ENCODE measurements at places on chromosomes 4 and X.

- no peak for DNase-seq
These were observed 132.2 kb upstream of the KIT start for GRCh38 chr4:54525602-54526001.

- no peak for DNase-seq
These were observed 27.9 kb upstream of the UGT2B4 start for GRCh38 chr4:69523385-69524132.

DNA sequence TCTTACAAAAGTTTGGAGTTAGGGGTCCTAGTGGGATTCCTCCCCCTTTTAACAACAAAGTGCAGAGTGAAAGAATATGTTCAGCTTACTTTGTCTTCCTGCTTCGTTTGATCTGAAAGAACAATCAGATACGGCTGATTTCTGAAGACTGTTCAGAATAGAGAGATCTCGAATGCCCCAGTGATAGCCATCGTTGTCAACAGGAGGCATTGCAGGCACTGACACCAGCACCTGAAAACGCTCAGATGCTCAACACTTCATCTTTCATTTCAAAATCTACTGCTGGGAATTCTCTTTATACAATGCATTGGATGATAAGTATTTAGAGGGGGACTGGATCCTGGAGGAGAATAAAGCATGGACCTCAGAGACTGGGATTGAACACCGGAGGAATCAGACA, 186.3 kb upstream of the TENM3 start:
- no peak for DNase-seq

GRCh38 chr4:3849140-3849539, 83.0 kb downstream of the ADRA2C start:
- DNase-seq, result no peak

DNA sequence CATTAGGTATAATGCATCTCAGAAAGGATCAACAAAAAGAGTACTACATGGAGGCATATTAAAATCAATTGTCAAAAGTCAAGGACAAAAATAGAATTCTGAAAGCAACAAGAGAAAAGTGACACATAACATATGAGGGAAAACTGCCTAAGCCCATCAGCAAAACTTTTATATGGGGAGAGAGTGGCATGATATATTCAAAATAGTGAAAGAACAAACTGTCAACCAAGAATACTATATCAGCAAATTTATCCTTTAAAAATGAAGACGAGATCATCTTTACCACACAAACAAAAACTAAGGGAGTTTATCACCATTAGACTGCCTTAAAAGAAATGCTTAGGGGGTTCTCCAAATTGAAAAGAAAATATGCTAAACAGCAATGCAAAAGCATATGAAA, 86.4 kb upstream of the CHRDL1 start:
- DNase-seq, result no peak

DNA sequence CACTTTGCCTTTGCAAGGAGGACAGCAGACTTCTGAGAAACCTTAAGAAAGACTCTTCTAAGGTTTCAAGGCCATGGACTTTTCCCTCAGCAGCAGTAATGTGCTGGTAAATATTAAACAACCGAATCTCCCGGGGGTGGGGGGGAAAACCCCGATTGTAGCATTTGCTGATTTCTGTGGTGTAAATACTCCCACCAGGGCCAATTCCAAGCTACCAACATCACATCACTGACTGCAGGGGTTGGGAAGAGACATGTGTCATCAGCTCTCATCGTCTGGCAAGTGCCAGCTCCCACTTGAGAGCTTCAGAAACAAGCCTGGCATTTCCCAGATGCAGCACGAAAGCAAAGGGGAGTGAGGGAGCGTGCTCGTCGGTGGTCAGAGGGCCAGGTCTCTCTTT, 101.2 kb downstream of the BCOR start:
- no peak for DNase-seq

- no peak for DNase-seq
These were observed 318.7 kb upstream of the TECRL start for GRCh38 chr4:64727960-64728359.

DNA sequence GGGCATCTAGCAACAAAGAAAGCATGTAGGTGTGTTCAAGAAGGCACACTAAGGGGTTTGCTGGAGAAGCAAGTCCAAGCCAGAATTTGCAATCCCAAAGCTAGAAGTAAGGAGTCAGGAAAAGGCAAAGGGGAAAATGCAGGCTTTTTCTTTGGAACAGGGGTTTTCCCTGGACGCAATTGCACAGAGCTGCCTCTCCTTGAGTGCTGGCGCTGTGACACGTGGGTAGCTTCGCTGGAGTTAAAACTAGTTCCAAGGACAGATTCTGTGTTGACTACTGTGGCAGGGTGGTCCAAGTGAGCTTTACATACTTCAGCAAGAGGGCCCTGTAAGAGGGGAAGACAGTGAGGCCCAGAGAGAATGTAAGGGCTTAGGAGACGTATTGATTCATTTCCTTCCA, 277.1 kb downstream of the ADGRA3 start:
- DNase-seq, result no peak

GRCh38 chr4:39763714-39764572, 66.0 kb downstream of the UBE2K start:
- no peak for DNase-seq

GRCh38 chr4:98706200-98706813, 47.9 kb upstream of the TSPAN5 start:
- no peak for DNase-seq

DNA sequence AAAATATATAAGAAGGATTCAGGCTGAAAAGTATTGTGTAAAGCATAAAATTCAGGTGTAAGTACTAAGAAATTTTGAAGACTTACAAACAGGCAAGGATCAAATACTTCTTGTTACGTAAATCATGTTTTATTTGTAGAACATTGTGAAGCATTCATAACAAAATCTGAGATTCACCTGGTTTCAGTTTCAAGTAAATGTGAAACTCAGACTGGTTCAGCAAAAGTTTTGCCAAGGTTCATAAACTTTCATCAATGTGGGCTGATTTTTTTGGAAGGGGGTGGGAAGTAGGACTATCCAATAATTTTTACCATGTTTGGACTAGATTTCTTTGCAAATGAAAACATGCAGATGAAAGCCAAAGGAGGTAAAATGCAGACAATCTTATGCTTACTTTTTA, 527.7 kb downstream of the ANKRD50 start:
- DNase-seq, result no peak

- no peak for DNase-seq
These were observed 33.9 kb downstream of the PCDH7 start for GRCh38 chr4:30754021-30754420.

- no peak for DNase-seq
These were observed 330.1 kb upstream of the HAND2 start for GRCh38 chr4:173860094-173860493.

DNA sequence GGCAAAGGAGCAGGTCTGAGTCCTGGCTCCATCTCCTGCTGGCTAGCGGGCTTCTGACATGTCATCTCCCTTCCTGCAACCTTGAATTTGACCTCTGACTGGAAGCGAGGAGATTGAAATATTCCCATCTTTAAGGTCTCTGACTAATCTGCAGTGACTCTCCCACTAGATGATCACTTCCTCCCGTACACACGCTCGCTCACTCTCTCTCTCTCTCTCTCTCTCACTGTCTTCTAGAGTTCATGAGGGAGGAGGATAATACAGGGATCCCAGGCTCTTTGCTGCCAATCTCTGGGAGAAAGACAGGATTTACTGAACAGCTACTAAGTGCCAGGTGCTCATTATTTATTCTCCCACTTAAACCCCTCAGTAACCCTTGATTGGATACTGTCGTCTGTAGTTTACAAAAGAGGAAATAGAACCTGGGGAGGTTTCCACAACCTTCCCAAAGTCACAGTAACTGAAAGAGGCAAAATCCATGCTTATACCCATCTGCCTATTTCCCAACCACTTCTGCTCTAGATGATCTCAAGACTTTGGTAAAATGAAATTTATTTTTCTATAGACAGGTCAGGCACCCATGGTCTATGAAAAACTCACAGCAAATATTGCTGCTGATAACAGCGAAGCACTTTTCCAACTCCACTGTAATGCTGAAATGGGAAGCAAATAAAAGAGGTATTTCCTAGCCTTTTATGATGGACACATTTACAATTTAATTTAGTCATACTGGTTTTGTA, 193.5 kb upstream of the C1QTNF7 start:
- no peak for DNase-seq
